ENCODE measurements at places on chromosomes 11 and 22.
A peak's percentile ranks its signal among the peaks of the same experiment; 100 is the strongest.

GRCh38 chr22:33492210-33492651, 428.0 kb downstream of the LARGE1 start:
- peak; percentile 23 for DNase-seq

GRCh38 chr22:39259666-39260065, 14.9 kb upstream of the PDGFB start:
- DNase-seq, result no peak

DNA sequence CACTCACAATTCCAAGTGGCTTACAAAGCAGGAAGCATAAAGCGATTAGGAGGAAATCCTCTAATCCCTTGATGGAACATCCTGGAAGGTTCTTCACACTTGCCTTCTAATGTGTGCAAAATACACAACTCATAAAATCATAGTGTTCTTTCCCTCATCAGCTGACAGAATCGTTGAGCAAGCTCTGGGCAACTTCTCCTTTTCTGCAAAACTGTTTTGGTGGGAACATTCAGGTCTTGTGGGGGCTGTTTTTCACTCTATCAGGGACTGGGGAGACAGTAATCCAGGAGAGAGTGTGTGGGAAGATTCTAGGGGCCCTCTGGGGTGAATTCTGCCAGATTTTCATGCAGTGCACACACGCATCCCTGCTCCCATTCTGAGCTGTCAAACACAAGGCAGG, 53.2 kb downstream of the IRAG1 start:
- no peak for DNase-seq

DNA sequence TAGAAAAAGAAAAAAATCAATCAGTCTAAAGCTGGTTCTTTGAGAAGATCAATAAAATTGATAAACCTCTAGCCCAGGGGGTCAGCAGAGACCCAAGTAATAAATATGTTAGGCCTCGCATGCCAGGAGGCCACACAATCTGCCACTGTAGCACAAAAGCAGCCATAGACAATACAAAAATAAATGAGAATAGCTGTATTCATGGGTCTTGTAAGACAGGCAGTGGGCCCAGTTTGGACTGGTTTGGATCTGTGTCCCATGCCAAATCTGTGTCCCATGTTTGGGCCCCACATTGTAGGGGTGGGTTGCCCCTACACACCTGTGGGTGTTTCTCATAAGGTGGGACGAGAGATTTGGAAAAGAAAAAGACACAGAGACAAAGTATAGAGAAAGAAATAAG, 6.6 kb upstream of the PLAAT4 start:
- no peak for DNase-seq

- DNase-seq, result peak; percentile 46
Observed at GRCh38 chr11:5123802-5124521, 14.2 kb downstream of the OR52A5 start.

GRCh38 chr11:118876286-118876685, 7.4 kb upstream of the CXCR5 start:
- no peak for DNase-seq

- DNase-seq, result no peak
Observed at GRCh38 chr11:79026803-79027445, 413.9 kb downstream of the TENM4 start.

GRCh38 chr11:46492532-46492931, 101.0 kb upstream of the CHRM4 start:
- no peak for DNase-seq

DNA sequence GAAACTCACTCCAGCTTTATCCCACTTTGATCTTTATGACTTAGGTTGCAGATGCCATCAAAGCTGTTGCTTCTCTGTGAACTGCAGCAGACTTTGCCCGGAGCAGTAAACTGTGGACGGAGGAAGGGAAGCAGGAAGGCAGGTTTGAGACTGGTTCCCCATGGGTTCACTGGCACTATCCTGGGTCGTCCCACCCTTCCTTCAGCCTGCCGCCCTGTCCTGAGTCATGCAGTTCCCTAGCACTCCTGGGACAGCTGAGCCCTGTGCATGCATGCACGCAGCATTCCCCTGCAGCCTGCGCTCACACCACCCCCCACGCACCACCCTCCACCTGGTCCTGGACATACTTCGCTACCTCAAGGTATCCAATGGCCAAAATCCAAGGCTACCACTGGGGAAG, 23.5 kb upstream of the P2RY2 start:
- DNase-seq, result no peak

GRCh38 chr11:83521647-83522596, 235.8 kb upstream of the CCDC90B start:
- DNase-seq, result peak; percentile 15

GRCh38 chr11:59545179-59546020, 34.1 kb downstream of the OR4D9 start:
- no peak for DNase-seq
